ENCODE measurements at places on chromosomes 5 and 9. TPM values are rescaled to one million over a fixed set of nuclear protein-coding genes. Genes with fewer than 3 reads are reported as not detected.

The NMUR2 gene
- not detected for total RNA-seq

The PLAC8L1 gene
- total RNA-seq = not detected

The IL9 gene
- not detected for total RNA-seq

The NEUROG1 gene
- total RNA-seq = not detected

The SLC46A2 gene
- not detected for total RNA-seq

The SLC6A7 gene
- total RNA-seq = not detected

The PCDH1 gene
- 5.7 TPM for total RNA-seq

The LCP2 gene
- not detected for total RNA-seq

The IFNA2 gene
- total RNA-seq = not detected

The CFAP90 gene
- not detected for total RNA-seq

The P4HA2 gene
- total RNA-seq = 46.3 TPM

The COL15A1 gene
- total RNA-seq = 0.33 TPM

The ABO gene
- 0.43 TPM for total RNA-seq

The OR1Q1 gene
- total RNA-seq = not detected

The SPINK13 gene
- not detected for total RNA-seq

The C5orf58 gene
- total RNA-seq = not detected

The CCIN gene
- total RNA-seq = 0.11 TPM

The MLANA gene
- not detected for total RNA-seq

All from dermis lymphatic vessel endothelial cell (primary cell).